ENCODE measurements at places on chromosomes 5 and 9.

GRCh38 chr9:96461336-96461735 lies 11.4 kb downstream of the HABP4 start:
- DNase-seq, result no peak

GRCh38 chr5:170267431-170268152 lies 30.0 kb downstream of the LCP2 start:
- peak; percentile 28 for DNase-seq

GRCh38 chr5:96807075-96807654 lies 580 bp downstream of the ERAP1 start:
- DNase-seq, result peak; percentile 58

DNA sequence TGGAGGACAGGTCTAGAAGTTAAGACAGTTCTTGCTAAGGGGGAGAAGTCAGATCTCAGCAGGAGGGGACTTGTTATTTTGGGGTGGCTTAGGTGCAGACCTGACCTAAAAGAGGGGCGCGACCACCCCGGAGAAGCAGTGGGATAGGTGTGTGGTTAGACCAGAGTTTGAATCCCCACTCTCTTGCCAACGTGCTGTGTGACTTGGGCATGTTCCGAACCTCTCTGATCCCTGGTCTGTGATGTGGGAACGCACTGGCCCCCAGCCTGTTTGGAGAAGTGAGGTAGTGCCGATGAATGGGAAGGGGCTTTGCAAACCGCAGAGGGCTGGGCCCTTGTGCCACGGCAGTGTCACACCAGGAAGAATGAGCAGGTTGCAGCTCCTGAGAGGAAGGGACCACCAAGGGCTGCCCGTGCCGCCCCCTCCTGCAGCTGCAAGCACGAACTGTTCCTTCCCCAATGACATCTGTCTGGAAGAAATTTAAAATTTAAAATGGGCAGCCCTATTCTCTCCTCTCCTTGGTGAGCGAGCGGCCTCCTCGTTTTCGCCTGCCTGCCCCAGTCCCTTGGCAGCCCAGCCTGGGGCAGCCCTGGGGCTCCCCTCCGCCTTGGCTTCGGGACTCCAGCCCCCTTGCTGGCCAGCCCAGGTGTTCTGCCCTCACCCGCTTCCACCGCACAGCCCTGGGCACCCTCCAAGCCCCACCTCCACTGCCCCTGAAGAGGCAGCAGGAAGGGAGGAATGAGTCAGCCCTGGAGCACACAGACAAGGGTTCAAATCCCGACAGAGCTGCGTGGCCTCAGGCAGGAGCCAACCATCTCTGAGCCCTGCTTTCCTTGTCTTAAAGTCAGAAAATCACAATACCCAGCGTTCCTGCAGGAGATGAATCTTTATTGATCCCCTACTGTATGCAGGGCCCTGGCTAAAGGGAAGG lies 1.6 kb downstream of the FIBCD1 start:
- no peak for DNase-seq

DNA sequence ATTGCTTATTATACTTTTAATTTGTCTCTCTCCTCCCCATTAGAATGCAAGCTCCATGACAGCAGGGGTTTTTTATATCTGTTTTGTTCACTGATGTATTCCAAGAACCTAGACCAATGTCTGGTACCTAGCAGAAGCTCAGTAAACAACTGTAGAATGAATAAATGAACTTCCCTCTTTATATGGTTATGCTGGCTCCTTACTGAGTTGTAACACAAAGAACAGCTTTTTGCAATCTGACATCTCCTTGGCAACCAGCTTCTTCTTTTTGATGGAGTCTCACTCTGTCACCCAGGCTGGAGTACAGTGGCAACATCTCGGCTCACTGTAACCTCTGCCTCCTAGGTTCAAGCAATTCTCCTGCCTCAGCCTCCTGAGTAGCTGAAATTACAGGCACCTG lies 13.6 kb downstream of the TRMO start:
- no peak for DNase-seq

DNA sequence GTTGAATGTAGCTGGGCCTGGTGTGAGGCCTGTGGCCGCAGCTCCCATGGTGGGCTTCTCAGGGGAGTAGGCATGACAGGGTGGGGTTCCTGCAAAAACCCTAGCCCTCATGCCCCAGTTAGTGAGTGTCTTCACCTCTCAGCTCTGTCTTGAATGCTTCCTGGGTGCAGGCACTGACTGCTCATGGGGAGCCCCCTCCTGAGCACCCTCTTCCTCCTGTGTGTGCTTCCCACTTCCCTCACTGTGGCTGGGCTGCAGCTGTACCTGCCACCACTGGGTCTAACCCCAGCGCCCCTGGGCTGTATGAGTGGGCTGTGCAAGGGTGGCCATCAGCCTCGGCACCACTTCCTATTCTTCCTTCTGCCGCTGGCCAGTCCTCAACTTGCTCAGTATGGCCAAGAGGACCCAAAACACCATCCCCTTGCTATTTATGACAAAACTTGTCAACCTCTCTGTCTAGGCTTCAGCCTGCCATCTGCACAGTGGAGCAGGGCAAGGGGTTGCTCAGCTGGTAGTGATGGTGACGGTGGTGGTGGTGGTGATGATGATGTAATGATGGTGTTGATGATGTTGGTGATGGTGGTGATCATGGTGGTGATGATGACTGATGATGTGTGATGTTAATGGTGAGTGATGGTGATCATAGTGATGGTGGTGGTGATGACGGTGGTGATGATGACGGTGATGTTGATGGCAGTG lies 67.5 kb downstream of the RXRA start:
- DNase-seq, result no peak

GRCh38 chr5:124402144-124402581 lies 344.3 kb downstream of the ZNF608 start:
- no peak for DNase-seq

DNA sequence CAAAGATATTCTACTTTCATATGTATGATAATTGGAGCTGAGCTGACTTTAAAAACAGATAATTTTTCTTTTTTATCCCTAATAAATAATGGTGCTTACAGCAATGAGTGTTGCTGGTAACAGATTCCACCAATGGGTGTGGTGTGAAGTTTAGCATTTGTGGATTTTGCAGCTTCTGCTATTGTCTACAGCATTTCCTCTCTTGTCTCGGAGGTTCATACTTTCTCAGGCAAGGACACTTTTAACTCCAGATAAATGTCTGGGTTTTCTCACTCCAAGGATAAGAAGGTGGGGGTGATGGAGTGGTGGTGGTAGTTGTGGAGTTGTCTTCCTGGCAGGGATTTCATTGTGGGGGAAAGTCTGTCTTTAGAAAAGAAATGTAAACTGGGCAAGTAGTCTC lies 120.0 kb upstream of the CDKN2B start:
- DNase-seq, result no peak

- no peak for DNase-seq
Measured at GRCh38 chr5:96447949-96448348, 14.9 kb upstream of the PCSK1 start.

DNA sequence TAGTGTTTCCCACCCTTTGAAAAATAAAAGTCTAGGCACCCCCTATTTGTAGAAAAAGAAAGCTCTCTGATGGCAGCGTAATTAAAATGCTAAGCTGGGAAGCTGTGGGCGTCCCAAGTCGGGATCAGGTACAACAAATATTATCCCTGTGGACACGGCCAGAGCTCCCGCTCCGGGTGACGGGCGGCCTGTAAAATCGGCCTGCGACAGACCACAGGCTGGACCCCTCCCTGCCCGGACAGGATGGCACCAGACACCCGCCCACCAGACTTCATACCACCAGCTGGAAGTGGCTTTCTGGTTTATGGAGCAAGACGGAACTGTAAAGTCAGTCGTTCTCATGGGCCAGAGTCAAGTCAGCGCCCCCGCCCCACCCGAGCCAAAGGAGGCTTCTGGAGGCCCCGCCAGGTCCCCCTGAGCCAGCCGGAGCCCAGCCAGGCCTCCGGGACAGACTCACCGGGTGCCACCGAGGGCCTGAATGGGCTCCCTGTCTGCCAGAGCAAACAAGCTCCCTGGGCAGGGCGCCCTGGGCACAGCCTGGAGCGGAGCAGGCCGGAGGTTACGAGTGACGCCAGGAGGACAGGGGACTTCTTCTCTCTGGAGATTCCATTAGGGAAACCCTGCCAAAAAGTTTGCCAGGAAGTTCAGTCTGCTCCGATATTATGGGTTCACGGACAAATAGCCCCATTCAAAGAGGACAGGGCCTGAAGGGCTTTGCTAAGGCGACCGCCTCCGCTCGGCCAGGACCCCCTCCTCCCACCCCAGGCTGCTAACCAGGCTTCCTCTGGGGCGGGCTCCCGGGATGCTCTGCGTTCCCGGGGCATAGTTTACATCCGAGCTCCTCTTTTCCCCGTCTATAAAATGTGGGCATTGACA lies 173.7 kb downstream of the ERCC6L2 start:
- DNase-seq, result no peak

GRCh38 chr9:132609184-132609583 lies 26.8 kb downstream of the BARHL1 start:
- DNase-seq, result no peak

- DNase-seq, result no peak
Measured at GRCh38 chr9:136229096-136230065, 16.2 kb downstream of the QSOX2 start.

GRCh38 chr5:57360871-57361270 lies 121.7 kb downstream of the ACTBL2 start:
- no peak for DNase-seq
